ENCODE measurements at places on chromosomes 4 and X. TPM values are rescaled to one million over a fixed set of nuclear protein-coding genes. Genes with fewer than 3 reads are reported as not detected.

The GUCY1A1 gene
- total RNA-seq, result 0.11 TPM

The SLC34A2 gene
- not detected for total RNA-seq

The TMPRSS11B gene
- total RNA-seq, result not detected

The AVPR2 gene
- total RNA-seq, result not detected

The SPANXA1 gene
- total RNA-seq, result not detected

The MRPS18C gene
- 84.5 TPM for total RNA-seq

The HAND2 gene
- total RNA-seq, result not detected

The GPRIN3 gene
- 19.0 TPM for total RNA-seq

The IL21 gene
- 4.8 TPM for total RNA-seq

The OTUD6A gene
- total RNA-seq, result not detected

The NLGN4X gene
- not detected for total RNA-seq

The SLC10A4 gene
- total RNA-seq, result 0.11 TPM

Measured in activated CD8-positive, alpha-beta memory T cell treated with anti-CD3 and anti-CD28 coated beads for 36 hours (primary cell).